ENCODE measurements at places on chromosomes 6 and 20.

GRCh38 chr6:12892151-12892550 is 175.6 kb downstream of the PHACTR1 start:
- H3K36me3 ChIP-seq, result no peaks in the 10 kb centered on the region
- H3K27me3 ChIP-seq, result peaks cover 14% of the 10 kb centered on the region
- no peaks in the 10 kb centered on the region for H3K4me1 ChIP-seq
- H3K4me3 ChIP-seq, result no peak overlapping the region
- DNase-seq, result no peak

GRCh38 chr20:52349806-52350205 is 158.2 kb upstream of the ZFP64 start:
- H3K4me1 ChIP-seq, result peaks cover 8% of the 10 kb centered on the region
- no peak for DNase-seq
- no peak overlapping the region for H3K4me3 ChIP-seq
- H3K27ac ChIP-seq, result no peak overlapping the region

- H3K36me3 ChIP-seq, result no peaks in the 10 kb centered on the region
- peaks cover 30% of the 10 kb centered on the region for H3K4me1 ChIP-seq
- no peak overlapping the region for H3K27ac ChIP-seq
- H3K4me3 ChIP-seq, result no peak overlapping the region
- peaks cover 8% of the 10 kb centered on the region for H3K27me3 ChIP-seq
Observed at GRCh38 chr6:106080763-106081095, 5.4 kb upstream of the PRDM1 start.

GRCh38 chr20:39161900-39162299 is 199.8 kb downstream of the DHX35 start:
- no peak for DNase-seq
- no peaks in the 10 kb centered on the region for H3K27me3 ChIP-seq
- no peaks in the 10 kb centered on the region for H3K4me1 ChIP-seq
- H3K27ac ChIP-seq, result no peak overlapping the region
- no peak overlapping the region for H3K4me3 ChIP-seq
- no peaks in the 10 kb centered on the region for H3K36me3 ChIP-seq

DNA sequence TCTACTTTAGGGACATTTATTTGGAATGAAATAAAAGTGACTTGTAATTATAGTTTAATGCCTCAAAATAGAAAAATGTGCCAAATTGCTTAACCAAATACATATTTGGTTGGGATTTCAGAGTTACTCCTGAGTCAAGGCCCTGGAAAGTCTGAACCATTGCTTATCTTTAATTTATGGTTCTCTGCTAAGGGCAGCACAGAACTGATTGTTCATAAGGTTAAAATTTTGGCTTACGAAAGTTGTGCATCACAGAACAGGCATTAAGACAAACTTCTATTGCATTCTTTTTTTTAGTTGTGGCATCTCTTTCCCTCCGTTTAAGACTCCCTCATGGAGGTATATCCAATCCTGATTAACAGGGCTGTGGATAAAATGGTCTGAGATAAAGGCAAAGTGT is 92.2 kb upstream of the TENT5A start:
- H3K36me3 ChIP-seq, result no peaks in the 10 kb centered on the region
- no peak overlapping the region for H3K4me3 ChIP-seq
- H3K27ac ChIP-seq, result no peak overlapping the region
- no peaks in the 10 kb centered on the region for H3K4me1 ChIP-seq
- no peak for DNase-seq

DNA sequence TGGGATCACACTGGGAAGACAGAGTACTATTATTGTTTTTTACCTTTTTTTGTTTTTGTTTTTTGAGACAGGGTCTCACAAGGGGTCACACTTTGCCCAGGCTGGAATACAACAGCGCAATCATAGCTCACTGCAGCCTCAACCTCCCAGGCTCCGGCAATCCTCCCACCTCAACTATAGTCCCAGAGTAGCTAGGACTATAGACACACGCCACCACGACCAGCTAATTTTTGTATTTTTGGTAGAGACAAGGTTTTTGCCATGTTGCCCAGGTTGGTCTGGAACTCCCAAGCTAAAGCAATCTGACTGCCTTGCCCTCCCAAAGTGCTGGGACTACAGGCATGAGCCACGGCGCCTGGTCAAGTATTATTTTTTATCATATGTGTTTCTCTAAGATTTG is 81.0 kb downstream of the ZMYND8 start:
- H3K27ac ChIP-seq, result peak overlapping the region; percentile 96
- no peak overlapping the region for H3K4me3 ChIP-seq

- no peak overlapping the region for H3K4me3 ChIP-seq
- peaks cover 46% of the 10 kb centered on the region for H3K36me3 ChIP-seq
- DNase-seq, result no peak
- H3K27ac ChIP-seq, result no peak overlapping the region
Observed at GRCh38 chr6:170537329-170537728, 15.8 kb downstream of the PSMB1 start.

Data from activated naive CD4-positive, alpha-beta T cell treated with anti-CD3 and anti-CD28 coated beads for 36 hours (primary cell).